ENCODE measurements at places on chromosomes 7 and 10.

- no peak for DNase-seq
These were observed 13.4 kb downstream of the CFAP43 start for GRCh38 chr10:104218751-104219150.

- no peak for DNase-seq
These were observed 128.4 kb upstream of the TCF7L2 start for GRCh38 chr10:112821663-112822062.

GRCh38 chr7:50142425-50143017 is 49.5 kb upstream of the ZPBP start:
- no peak for DNase-seq

DNA sequence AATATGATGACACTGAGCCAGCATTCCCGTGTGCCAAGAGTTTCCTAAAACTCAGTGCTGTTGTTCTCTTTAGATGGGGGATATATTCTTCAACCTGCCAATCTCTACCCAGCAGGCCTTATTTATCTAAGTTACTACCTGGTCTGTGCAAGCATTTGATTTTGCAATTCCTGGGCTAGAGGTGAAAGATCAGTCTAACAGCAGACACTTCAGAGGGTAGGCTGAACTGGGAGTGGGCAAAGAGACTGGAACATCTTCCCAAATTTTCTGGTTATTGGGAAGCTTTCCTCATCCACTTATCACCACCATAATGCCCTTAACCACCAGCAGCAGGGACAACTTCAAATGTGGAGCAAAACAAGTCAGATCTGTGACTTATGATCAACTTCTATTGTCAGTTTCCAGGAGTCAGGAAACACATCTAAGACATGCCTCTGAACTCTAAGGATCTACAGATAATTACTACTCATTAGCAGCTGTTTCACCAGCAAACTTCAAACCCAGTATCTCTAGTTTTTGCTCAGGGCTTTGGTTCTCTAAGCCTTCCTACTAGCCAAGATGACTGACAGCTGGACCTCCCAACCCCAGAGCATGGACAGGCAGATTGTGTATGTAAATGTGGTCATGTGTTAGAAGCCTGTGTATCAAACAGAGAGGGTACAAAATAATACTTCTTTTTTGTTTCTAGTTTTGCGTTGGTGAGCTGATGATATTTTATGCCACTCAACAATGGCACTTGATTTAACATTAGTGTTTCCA is 1.0 kb downstream of the ASAH2 start:
- no peak for DNase-seq

- DNase-seq = no peak
These were observed 3.6 kb downstream of the ARHGAP21 start for GRCh38 chr10:24720096-24720495.

DNA sequence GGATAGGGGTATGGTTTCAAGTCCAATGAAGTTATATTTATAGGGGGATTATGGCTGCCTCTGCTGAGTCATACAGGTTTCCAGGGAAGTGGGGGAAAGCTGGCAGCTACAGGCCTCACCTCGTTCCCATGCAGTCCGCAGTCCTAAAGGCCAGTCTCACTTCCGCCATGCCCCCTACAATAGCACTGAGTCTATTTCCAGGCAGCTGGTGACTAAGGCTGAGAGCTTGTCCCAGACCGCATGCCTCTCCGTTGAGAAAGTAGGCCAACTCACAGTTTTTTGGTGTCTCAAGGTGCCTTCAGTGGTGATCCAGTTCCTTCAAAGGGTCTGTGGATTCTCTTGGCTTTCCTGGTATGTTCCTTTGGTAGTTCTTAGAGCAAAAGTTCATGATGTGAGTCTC is 203.9 kb upstream of the GLI3 start:
- DNase-seq = no peak

DNA sequence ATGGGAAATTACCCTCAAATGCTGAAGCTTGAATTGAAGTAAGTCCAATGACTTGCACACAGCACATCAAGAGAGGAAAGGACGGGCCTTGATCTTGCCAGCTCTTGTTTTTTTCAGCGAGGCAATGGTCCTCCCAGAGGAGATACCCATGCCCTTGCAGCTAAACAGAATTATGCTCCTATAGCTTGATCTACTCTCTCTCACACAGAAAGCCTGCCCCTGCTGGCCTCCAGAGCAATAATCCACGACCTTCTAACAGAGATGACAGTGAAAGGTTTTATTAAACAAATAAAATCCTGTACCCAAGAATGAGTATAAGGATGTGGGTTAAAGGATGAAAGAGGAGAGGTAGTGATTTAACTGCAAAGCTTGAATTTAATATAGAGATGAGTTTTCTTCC is 268.0 kb downstream of the ADRA2A start:
- no peak for DNase-seq

- DNase-seq = no peak
These were observed 38.7 kb downstream of the CALML3 start for GRCh38 chr10:5563321-5563961.

DNA sequence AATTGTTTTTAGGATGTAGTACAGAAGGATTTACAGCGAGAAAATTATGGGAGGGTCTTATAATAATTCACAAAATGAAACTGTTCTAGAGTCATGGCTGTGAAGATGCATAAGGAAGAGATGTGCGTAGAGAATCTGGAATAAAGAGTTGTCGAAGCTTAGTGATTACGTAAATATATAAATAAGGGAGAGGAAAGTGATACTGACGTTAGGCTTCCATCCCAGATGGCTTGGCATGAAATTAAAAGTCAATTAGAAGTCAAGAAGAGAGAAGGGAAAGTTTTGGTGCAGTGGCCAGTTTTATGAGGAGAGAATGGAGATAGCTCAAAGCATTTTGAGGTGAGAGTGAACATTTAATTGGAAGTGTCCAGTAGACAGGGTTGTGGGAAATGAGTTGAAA is 85.5 kb downstream of the LCOR start:
- no peak for DNase-seq

GRCh38 chr10:72796042-72796441 is 97.5 kb upstream of the OIT3 start:
- no peak for DNase-seq

GRCh38 chr7:120553491-120553890 is 280.5 kb downstream of the KCND2 start:
- DNase-seq = no peak

- DNase-seq = no peak
These were observed 128.7 kb downstream of the KBTBD2 start for GRCh38 chr7:32762925-32763293.

- DNase-seq = no peak
These were observed 79.8 kb upstream of the PTN start for GRCh38 chr7:137423321-137423720.

GRCh38 chr7:139989366-139990141 is 73.2 kb downstream of the PARP12 start:
- no peak for DNase-seq

- DNase-seq = no peak
These were observed 163.7 kb downstream of the SEMA3D start for GRCh38 chr7:85023066-85023712.

GRCh38 chr10:1660815-1661214 is 76.5 kb downstream of the ADARB2 start:
- no peak for DNase-seq

DNA sequence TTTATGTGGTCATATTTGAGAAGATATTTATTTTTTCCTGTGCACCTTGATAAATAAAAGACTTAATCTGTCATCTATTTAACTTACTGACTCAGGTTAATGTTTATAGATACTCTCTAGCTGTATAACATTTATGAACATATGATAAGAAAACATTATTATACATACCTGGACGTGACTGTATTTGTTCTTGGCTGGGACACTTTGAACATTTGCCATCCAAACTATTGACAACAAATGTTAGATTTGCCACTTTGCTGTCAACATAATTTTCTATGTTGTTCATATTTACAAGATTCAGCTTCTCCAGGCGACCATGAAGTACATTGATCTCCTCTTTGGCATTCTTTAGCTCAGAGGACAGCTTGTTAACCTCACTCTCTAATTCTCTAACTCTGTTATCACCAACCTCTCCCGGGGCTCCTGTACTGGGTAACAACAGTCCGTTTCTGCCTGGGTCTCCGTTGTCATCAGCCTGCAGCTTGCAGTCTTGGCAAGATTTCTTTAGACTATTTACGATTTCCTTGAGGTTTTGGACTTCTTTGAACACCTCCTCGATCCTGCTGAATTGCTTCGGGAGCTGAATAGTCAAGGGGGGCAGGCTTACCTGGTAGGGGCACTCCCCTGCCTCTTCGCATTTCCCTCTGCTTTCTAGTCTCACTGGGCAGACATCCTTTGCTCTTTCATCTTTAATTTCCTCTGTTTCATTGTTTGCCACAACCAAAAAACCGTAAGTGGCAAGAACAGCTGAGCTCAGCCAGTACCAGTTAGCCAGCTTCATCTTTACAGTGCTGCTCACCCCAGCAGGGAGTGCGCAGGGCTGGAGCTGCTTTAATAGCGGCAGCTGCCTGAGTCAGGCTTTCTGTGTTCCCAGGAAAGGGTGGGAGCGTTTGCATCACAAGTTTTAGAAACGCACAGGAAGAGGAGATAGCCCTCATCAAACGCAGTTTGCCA is at the start of gene FGL2:
TSS of gene FGL2 (minus strand) at position 807 of the 954 bp plus-strand sequence. CDS start at position 781, 26 bp downstream.
- peak; percentile 16 for DNase-seq

- DNase-seq = no peak
These were observed 46.9 kb downstream of the ATE1 start for GRCh38 chr10:121880895-121881294.

DNA sequence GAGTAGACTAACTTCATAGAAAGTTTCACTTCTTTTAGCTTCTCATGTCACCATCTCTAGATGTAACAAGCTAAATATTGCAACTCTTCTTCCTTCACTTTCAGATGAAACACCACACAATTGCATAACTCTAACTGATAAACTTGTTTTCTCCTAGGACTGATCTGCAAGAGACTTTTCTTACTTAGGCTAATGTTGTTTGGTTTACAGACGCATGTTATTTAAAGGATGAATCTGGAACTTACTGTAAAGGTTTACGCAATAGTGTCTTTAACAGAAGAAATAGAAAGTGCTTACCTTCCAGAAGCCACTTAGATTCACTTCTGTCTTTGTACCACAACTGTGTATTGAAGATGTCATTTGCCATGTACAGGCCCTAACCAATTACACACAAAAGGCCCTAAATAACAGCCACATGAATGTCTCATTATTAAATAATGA is 22.1 kb upstream of the ZC3HAV1 start:
- DNase-seq = no peak

GRCh38 chr10:12980713-12981306 is 20.7 kb downstream of the CCDC3 start:
- no peak for DNase-seq

Data from activated T-cell treated with anti-CD3 and anti-CD28 coated beads for 1 hour (primary cell).